NCI-H2081 treated with DMSO at 0.1 percent for 48 hours (cell line): ENCODE measurements at places on chromosomes 7 and 10.

- DNase-seq: no peak
Observed at GRCh38 chr7:113085781-113086390, 741 bp downstream of the GPR85 start.

DNA sequence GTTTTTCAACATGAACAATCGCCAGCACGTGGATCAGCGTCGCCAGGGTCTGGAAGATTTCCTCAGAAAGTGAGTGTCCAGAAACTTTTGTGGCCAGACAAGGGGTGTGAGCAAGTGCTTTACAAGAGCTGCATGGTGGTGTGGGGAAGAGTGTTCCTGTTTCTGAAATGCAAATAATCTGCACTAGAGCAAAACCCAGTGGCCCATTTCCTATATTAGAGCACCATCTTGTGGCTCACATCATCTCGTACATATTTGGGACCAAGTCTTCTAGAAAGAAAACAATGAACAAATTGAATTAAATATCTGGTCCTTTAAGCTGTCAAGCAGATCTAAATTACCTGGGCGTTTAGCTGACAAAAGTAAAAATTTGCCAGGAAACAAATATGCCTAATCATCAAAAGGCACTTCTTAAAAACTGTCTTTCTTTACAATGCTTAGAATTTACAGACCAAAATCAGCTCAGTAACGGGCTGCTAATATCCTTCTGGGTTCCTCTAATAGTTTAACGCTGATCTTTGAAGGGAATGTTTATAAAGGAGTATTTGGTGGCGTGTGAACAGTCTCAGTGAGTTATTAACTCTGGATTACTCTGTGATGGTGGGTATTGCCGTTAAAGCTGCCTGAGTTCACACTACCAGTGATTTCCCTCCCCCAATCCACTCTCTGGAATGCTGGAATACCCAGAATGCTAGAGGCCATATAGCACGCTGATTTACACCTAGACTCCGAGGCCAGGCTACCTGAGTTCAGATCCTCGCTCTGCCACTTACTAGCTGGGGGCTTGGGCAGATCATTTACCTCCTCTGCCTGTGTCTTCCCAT, 73.6 kb downstream of the SNX10 start:
- DNase-seq: peak; percentile 77

DNA sequence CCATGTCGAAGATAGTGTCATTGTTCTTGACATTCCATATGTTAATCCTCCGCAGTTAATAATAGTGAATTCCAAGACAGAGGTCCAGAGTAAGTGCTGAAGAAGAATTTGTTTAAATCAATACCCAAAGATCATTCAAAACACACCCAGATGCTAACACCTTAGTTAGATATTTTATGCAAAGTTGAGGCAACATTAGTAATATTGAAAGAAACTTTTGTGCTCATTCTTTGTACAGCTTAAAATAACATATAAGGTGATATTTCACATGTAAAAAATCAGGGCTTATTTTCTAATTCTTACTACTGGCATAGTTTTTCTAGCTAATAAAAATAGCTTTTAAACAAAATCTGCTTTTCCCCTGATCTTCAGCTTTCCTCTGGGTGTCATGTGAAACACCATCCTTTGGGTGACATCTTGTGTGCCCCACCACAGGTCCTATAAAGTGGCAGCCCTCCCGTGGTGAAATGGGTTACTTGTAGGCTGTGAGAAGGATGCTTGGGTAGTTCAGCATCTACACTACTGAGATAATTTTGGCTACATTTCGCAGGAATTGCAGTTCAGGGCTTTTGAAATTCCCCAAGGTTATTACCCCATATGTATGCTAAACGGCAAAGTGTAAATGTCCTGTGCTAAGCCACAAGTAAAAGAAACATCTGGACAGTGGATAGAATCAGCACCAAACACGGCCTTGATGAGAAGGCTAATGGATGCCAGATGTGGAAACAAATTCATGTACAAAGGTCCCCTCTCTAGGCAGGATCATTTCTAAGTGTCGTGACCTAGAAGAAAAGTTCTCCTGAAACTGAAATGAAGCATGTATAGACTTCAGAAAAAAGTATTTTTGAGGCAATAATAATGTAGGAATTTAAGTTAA, 105.4 kb downstream of the GRM3 start:
- DNase-seq: no peak

GRCh38 chr7:125363873-125364272, 434.2 kb upstream of the POT1 start:
- DNase-seq: no peak

GRCh38 chr7:43220250-43220649, 107.8 kb downstream of the HECW1 start:
- no peak for DNase-seq

DNA sequence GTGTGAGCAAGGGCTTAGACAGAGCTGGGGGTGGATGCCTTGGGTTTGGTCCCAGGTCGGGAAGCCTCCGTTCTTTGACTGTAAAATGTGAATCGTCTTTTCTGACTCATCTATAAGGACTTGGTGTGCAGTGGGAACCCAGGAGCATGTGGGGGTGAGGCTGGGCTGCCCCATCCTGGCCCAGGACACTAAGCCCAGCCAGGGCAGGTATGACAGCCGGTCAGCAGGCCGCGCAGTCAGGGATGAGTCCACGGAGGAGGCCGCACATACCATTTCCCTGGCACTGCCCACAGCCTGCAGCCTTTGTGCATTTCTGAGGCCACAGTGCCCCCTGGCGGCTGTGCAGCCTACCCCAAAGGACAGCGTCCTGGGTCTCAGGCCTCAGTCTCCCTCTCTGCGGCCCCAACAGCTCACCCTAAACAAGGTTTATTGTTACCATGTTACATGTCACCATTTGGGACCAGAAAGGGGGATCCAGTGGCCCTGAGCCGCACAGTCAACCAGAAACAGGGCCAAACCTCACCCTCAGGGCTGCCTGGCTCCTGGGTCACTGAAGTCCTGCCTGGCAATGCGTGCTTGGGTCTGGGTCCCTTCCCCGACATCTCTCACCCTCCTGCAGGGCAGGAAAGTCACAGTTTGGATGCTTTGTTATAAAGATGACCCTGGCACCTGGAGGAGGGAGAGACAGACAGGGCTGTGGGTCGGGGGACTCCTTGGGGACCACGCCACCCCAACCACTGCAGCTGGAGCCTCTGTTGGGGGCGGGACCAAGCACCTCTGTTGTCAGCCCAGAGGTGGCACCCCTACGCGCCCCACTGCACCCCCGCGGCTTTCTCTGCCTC, 14.4 kb upstream of the SH2B2 start:
- DNase-seq: no peak

GRCh38 chr7:87599336-87599735, 1.3 kb downstream of the ABCB1 start:
- no peak for DNase-seq

DNA sequence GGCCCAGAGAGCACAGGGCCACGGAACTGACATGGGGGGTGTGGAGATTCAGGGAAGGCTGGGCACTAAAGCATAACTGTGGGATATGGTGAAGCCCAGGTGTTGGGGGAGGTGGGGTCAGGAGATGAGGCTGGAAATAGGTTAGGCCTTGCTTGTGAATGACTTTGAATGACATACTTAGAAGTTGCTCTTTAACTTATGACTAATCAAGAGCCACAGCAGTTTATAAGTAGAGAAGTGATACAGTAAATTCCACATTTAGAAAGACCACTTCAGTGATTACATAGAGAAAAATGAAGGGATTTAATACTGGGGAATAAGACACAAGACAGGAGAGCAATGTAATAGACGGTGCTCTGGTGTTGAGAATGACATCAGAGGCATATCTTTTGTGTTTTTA, 120.8 kb upstream of the SEC61G start:
- no peak for DNase-seq

DNA sequence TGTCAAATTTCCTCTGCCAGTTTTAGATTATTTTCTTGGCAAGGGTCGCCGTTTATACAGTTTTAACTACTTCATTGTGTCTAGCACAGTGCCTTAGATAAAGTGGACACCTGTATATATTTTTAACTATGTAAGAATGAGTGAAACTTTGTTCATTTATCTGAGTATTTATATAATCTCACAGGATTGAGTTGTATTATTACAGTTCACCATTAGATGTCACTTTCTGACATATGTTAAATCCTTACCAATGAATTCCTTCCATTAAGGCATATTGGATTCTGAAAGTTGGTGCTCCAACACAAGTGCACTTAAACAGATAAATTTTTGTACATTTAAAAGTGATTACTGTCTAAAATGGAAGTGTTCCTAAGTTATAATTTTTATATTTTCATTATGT, 43.0 kb downstream of the ZMYND11 start:
- DNase-seq: no peak

- no peak for DNase-seq
Observed at GRCh38 chr7:99451936-99452335, 13.2 kb downstream of the CPSF4 start.

DNA sequence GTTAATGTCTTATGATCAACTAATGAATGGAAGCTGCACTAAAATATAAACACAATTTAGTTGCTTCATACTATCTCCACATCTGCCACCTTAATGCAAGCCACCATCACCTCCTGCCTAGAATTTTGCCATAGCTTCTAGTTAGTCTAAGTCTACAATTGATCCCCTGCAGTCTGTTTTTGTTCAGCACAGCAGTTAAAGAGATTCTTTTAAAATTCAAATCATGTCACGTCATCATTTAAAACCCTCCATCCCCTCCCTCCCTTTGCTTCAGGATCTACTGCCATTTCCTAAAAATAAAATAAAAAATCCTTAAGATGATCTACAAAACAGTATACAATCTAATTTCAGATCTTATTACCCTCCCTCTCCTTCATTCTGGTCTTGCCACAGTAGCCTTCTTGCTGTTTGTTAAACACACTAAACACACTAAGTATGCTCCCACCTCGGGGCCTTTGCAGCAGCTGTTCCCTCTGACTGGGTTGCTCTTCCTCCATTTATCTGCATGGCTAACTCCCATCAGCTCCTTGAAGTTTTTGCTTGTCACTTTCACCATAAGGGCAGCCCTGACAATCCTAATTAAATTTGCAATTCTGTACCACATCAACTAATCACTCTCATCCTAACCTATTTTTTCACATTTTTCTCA, 97.0 kb upstream of the FOXP2 start:
- DNase-seq: no peak

GRCh38 chr10:35844686-35845085, 202.6 kb upstream of the FZD8 start:
- DNase-seq: no peak

GRCh38 chr10:14296065-14296709, 34.5 kb downstream of the FRMD4A start:
- DNase-seq: no peak

GRCh38 chr10:119331061-119331460, 123.7 kb downstream of the GRK5 start:
- no peak for DNase-seq

DNA sequence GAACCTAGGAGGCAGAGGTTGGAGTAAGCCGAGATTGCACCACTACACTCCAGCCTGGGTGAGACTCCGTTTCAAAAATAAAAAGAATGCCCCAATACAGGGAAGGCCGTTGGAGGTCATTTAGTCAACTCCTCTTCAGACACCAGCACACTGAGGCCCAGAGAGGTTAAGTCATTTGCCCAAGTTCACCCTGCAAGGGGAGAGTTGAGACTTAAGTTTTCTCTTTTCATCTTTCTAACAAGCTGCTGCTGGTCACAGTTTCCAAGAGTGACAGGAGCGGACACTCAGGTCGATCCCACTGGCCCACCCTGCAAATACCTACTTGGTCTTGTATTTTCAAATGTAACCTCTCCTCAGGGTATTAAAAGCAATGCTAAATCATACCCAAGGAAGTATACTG, 30.4 kb upstream of the VCL start:
- DNase-seq: no peak

- DNase-seq: no peak
Observed at GRCh38 chr10:86123715-86124114, 242.9 kb downstream of the GRID1 start.

GRCh38 chr10:47320812-47321211, 1.4 kb upstream of the GDF2 start:
- DNase-seq: no peak

- DNase-seq: no peak
Observed at GRCh38 chr7:2168615-2169311, 64.0 kb downstream of the MAD1L1 start.

DNA sequence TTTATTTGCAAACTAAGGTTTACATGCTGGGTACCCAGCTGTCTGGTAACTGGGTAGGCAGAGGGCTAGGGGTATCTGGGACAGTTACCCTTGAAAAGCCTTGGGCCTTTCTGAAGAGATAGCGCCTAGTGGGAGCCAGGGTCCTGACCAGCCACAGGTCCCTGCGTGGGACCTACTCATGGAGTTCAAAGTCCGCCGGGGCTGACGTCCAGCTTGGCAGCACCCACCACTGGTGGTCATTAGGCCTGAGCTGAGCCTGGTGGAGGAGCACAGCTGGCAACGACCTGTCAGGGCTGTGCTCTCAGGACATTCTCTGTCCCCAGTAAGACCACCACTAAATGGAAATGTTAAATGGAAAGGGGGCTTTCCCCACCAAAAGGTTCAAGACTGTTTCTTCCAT, 20.0 kb downstream of the GUSB start:
- no peak for DNase-seq

DNA sequence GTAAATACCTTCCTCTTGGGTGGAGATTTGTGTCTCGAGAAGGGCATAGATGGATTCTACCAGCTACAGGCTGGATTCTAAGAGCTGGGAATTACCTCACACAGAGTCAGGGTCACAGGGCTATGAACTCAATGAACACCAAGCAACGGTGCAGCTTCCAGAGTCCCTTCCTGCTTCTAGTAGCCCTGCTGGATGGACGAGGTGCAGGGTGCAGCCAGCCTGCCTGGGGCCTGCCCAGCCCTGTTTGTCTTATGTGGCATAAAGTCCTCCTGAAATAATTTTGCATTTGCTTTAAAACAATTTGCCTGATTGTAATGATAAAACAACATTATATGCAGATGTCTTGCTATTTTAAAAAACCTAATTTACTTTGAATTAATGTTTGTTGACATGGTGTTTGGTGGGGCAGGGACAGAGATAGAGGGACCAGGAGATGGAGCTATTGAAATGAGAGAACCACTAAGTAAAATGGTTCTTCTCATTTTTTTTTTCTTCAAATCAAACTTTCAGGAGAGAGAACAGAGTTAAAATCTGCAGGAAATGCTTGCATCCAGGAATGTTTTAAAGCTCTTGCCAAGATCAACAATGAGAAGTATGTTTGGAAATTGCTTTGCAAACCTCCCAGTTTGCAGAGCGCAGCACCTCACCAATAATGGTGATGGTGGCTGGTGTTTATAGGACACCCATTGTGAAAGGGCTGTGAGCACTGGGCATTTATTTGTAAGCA, 305.4 kb upstream of the PODXL start:
- no peak for DNase-seq

- no peak for DNase-seq
Observed at GRCh38 chr7:106218546-106218945, 66.2 kb downstream of the NAMPT start.

DNA sequence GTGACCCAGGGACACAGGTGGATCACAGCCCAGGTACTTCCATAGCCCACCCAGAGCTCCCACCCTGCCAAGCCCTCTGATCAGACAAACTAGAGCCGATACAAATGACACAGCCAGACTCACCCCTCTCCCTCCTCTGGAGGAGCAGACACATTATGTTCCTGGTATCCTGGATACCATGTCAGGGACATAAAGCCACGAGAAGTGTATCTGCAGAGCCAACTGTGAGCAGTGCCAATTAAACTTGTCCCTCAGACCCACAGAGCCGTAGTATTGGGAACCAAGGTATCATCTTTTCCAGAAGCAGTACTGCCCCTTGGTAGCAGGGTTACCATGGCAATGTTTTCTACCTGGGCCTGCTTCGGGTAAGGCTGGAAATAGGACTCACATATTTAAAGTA, 47.3 kb upstream of the CPXM2 start:
- no peak for DNase-seq

- DNase-seq: no peak
Observed at GRCh38 chr10:44311563-44312051, 73.3 kb downstream of the CXCL12 start.

- no peak for DNase-seq
Observed at GRCh38 chr10:70893227-70894006, 5.1 kb upstream of the PCBD1 start.
